ENCODE measurements at places on chromosomes 4 and X.

GRCh38 chr4:56788081-56788480 lies 33.4 kb downstream of the SPINK2 start:
- no peak for DNase-seq

GRCh38 chr4:13536607-13537006 lies 7.7 kb downstream of the NKX3-2 start:
- no peak for DNase-seq

DNA sequence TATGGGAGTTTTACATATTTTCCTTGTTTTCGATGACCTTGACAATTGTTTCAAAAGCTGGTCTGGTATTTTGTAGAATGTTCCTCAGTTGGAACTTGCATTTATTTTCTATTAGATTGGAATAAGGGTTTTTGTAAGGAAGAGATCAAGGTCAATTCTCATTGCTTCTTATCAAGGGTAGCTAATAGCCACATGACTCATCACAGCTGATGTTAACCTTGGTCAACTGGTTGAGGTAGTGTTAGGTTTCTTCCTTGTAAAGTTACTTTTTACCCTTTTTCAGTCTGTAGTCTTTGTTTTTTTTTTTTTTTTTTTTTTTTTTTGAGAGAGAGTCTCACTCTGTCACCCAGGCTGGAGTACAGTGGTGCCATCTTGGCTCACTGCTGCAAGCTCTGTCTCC lies 257.2 kb downstream of the SNCA start:
- no peak for DNase-seq

DNA sequence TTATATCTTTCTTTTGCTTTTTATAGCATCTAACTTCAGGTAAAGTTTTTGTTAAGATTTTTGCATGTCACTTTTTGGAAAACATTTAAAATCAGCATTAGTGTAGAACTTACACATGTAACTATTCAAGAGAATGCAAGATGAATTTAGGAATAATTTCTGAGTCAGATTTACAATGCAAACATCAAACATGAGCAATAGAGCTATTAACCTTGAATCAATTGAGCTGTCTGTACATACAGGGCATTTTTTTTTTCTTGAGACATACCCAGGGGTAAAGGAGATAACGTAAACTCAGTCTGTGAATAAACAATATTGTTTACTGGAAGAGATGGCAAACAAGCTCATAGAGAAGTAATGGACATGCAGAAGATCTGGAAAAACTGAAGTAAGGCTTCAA lies 311.5 kb downstream of the IL1RAPL2 start:
- no peak for DNase-seq

DNA sequence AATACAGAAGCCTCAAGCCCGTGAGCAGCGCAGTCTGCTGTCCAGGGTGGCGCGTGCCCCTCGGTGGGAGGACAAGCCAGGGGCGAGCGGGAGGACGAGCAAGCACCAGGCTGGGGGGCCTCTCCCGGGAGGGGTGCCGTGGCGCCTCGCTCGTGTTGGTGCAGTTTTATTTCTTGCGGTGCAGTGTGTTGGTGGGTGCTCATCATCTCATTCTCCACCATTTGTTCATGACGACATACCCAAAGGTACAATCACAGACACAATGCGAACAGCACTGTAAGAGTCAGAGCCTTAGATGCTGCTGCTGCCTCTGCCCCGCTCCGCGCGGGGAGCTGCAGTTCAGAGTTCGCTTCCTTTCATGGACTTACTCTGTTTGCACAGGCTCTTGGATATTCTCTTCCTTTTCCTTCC lies 30.3 kb downstream of the RGS12 start:
- DNase-seq: no peak

GRCh38 chr4:87981486-87981885 lies 6.0 kb downstream of the SPP1 start:
- DNase-seq: no peak

DNA sequence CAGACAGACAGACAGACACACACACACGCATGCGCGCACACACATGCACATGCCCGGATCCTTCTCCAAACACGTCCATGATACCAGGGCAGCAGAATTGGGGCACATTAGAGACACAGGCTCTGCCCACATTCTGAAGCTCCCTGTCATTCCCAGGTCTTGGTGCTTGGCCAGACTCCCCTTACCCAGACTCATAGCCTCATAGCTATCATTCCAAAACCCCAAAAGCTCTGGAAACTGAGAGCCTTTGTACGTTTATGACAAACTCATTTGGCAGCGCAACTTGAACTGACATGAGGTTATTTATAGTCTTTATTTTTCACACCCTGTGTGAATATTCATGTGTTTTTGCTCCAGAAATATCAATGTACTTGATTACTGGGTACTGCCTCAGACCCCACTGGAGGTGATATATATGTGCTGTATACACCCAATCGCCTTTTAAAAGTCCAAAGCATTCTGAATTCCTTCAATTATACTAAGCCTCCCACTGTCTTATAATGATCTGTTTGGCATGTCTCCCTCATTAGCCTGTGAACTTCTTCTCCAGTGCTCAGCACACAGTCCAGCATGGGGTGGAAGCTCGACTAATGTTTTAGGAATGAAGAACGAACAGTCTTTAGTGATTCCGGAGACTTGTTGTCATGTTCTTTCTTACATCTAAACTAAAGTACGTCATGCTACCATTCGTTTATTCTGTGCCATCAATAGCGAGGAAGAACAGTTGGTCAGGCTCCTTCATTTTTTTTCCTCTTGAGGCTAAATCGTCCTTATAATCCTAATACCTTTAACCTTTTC lies 45.0 kb downstream of the RTL9 start:
- DNase-seq: no peak

DNA sequence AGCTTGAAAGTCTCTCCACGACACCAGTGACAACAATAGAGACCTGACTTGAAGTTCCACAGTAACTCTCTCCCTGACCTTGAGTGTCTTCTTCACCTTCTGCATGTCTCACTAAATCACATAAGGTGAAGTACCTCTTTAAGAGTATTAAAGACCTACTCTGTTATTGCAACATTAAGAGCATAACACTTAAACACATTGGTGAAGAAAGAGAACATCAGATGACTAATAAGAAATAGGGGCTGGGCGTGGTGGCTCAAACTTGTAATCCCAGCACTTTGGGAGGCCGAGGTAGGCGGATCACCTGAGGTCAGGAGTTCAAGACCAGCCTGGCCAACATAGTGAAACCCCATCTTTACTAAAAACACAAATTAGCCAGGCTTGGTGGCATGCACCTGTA lies 33.9 kb upstream of the MAPK10 start:
- DNase-seq: no peak

GRCh38 chr4:187499956-187500355 lies 495.6 kb upstream of the ZFP42 start:
- no peak for DNase-seq

DNA sequence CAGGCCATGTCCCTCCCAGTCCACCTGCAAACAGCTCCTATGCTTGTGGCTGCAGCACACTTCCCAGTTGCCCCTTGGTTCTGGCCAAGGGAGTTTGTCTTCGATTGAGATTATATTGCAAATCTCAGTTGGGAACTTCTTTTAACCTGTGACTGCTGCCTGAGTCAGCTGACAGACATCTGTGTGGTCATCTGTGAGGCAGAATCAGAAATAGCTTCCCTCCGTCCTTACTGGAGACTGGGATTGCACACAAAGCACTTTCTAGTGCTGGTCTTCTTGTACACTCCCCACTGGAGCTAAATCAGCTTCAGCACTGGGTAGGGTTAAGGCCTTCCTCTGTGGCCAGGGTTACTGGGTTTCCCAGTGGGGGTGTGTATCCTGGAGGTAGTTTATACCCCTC lies 34.3 kb downstream of the ZNF330 start:
- DNase-seq: no peak

DNA sequence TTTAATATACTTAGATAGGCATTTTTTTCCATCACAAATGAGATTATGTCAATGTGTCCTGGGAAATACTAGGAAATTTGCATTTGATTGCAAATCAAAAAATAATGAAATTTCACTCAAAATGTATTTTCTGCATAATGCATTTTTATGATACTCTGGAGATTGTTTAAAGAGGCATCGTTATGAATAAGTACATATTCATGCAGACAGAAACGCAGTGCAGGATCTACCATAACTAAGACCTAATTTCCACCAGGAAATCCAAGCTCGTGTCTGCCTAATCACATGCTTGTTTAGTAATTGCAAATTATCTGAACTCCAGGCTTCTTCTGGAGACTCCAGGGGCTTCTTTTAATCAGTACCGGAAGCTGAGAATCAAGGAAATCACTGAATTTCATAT lies 163.5 kb upstream of the MXRA5 start:
- DNase-seq: no peak

GRCh38 chrX:9942086-9942485 lies 25.1 kb upstream of the CLDN34 start:
- no peak for DNase-seq

- DNase-seq: no peak
Measured at GRCh38 chr4:7862561-7863192, 77.0 kb downstream of the AFAP1 start.

- DNase-seq: peak; percentile 48
Measured at GRCh38 chr4:143399113-143399949, 62.7 kb downstream of the GAB1 start.

GRCh38 chrX:39950018-39950688 lies 147.6 kb downstream of the BCOR start:
- no peak for DNase-seq

DNA sequence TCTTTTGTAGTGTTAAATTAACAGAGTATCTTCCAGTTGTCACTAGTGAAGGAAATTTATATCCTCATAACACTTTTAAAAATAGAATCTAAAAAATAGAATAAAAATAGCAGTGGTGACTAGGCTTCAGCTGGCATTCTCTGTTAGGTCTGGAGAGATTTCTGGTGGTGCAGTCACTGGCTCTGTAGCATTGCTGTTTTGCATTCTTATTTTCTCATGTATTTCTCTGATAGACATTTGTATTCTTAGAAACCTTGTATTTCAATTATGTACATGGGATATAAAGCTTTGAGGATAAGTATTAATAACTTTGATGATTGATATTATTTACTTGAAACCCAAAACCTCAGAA lies 87.6 kb downstream of the TMEM131L start:
- DNase-seq: no peak

- no peak for DNase-seq
Measured at GRCh38 chrX:124263743-124264142, 68.7 kb upstream of the TEX13D start.

DNA sequence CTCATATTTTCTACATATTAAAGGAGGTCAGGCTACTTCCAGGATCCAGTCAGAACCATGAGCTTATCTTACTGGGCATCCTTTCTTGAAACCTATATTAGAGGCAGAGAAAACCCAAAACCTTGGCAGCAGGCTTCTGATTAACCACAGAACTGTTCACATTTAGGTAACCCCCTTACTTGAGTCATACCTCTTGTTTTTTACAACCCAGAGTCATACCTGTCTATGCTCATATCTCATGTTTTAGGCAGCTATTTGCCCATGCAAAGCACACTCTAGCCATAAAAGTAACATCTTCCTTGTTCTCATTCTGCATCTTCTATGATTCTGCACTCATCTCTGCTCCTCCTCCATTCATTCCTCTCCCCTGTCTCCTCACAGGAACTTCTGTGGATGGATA lies 138.0 kb upstream of the SMIM31 start:
- no peak for DNase-seq

- no peak for DNase-seq
Measured at GRCh38 chrX:4484266-4484665, 770.8 kb upstream of the PRKX start.

GRCh38 chr4:8451440-8452182 lies 11.0 kb downstream of the TRMT44 start:
- peak; percentile 96 for DNase-seq

GRCh38 chr4:151117371-151117962 lies 18.0 kb downstream of the RPS3A start:
- peak; percentile 79 for DNase-seq

- peak; percentile 80 for DNase-seq
Measured at GRCh38 chr4:128558896-128559679, 250.4 kb upstream of the JADE1 start.

DNA sequence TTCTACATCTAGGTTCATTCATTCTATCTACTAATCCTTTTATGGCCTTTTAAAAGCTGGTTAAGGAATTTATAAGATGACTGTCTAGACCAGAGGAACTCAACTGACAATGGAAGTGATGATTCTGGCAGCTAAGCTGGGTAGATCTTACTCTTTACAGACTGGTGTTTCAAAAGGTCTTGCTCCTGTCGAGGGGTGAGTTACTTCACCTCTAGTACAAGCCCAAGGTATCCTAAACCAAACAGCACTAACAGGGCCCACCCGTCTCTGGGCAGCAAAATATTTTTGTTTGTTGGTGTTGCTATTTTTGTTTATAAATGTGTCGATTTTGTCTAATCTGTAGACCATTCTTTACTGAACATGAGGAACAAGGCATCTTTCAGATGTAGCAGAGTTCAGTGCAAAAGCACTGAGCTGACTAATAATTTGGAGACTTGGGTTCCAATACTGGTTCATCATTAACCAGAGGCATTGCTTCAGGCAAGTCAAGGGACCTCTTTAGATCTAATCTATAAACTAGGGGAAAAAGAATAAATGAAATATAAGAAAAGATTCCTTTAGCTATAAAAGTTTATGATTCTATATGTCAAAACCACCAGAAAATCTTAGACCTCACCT lies 90.3 kb upstream of the FRG1 start:
- no peak for DNase-seq

DNA sequence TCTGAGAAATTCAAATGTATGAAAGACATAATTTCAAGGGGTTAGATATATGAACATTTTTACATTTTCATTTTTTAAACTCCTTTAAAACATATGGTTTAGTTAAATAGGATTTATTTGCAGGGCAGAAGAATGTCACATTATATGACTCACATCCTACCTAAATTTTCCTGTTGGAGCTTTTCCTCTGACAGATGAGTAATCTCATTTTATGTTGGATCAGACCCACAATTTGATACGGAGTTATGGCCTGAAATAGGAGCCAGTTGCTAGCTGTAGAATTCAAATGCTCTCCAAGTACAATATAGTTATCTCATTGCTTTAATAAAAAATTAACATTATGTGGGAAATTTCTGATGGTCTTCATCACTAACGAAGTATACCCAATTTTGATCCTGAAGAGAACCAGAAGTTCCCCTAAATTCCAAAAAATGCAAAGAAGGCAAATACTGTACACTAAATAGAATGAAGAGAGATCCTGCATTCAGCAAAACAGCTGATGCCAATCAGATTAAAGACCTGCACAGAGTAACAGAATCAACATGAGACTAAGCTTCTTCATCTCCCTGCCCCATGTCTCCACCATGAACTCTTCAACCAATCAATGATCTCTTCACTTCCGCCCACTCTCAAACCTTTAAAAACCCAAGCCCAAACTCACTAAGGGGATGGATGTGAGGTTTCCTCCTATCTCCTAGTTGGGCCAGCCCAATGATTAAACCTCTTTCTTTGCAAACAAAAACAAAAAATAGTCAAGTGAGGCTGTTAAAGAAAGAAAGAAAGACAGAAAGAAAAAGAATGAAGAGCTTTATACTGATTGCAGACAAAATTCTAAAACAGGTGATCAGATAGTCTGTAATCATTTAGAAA lies 10.9 kb upstream of the EXOSC9 start:
- DNase-seq: peak; percentile 79

GRCh38 chrX:114800719-114801118 lies 216.7 kb downstream of the IL13RA2 start:
- DNase-seq: peak; percentile 69

DNA sequence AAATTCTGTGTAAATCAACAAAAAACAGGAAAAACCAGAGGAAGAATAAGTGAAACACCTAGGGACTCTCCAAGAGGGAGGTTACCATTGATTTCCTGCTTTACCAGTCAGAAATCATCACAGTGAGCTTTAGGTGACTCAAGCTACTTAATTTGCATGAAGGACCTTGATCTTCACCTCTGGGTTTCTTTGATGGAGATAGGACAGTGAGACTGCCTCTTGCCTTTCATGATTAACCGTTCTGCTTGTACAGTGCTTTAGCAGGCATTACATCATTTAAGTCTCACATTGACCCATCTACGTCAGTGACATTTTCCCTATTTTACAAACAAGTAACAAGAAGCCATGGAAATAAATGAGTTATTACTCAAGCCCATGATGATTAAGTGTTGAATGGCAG lies 3.4 kb upstream of the GK start:
- DNase-seq: peak; percentile 33
